Karpas-422 (cell line): ENCODE measurements at places on chromosomes 1 and 21.
A peak's percentile ranks its signal among the peaks of the same experiment; 100 is the strongest.

DNA sequence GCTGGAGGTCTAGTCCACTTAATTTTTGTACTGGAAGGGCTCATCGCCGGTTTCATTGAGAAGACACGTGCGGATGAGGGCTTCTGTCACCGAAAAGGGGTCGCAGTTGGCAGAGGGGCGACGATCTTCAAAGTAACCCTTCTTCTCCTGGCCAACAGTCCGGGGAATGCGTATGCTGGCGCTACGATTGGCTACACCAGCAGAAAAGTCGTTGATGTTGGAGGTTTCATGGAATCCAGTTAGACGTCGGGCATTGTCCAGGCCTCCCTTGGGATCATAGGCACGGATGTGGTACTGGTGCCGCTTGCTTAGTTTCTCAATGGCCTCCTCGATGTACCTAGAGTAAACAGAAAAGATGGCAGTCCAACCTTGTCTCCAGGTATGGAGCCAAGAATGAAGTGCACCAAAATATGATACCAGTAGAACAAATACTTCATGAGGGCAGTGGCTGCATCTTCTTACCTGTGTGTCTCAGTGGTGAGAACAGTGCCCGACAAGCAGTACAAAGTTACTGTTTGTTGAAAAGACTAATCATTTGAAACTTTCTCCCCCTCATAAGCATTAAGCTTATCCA lies 7.1 kb downstream of the GLUL start:
- no peak overlapping the region for H3K27ac ChIP-seq
- H3K4me1 ChIP-seq = no peaks in the 10 kb centered on the region
- H3K36me3 ChIP-seq = no peaks in the 10 kb centered on the region
- H3K27me3 ChIP-seq = no peaks in the 10 kb centered on the region
- no peak for DNase-seq
- H3K4me3 ChIP-seq = no peak overlapping the region

DNA sequence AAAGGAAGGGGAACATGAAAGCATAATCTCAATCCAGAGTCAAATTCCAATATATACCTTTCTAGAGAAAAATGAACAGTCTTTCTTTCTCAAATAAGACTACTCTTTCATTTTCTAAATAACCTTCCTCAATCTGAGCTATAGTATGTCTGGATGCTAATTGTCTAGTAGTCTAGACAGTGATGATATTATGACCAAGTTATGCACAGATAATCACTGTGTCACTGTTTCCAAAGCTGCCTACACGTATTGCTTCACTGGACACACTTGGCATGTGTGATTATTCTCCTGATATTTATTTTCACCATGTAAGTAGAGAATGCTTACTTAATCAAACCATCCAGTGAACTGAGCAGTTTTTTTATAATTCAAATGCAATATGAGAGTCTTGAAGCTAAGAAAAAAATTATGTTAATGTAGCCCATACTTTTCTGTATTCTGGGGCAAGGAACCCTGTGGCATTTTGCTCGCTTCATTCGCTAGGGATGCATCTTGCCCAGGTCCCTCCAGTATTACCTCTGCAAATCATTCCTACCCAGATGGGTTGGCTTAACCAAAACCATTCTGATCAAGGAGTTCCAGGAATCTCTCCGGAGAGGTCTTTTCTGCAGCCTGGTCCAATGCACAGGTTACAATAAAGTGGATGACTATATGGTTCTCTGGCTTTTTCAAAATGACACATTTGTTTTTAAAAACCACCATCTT lies 303.1 kb upstream of the RUNX1 start:
- H3K36me3 ChIP-seq = no peaks in the 10 kb centered on the region
- H3K4me1 ChIP-seq = no peaks in the 10 kb centered on the region
- no peak overlapping the region for H3K4me3 ChIP-seq

DNA sequence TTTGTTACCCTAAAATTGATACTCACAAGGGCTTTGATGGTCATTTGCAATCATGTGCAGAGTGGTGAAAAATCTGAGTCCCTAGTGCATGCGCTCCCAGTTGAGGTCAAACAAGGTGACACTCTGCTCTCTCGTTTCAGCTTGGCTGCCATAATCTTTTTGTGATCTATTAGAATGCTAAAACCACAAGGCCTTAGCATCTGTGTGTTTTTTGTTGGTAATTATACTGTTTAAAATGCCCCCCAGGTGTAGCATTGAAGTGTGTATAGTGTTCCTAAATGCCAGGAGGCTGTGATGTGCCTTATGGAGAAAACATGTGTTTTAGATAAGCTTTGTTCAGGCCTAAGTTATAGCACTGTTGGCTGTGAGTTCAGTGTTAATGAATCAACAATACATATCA lies 89.3 kb downstream of the PLD5 start:
- H3K27ac ChIP-seq = no peak overlapping the region
- no peak for DNase-seq
- no peak overlapping the region for H3K4me3 ChIP-seq
- no peaks in the 10 kb centered on the region for H3K36me3 ChIP-seq
- no peaks in the 10 kb centered on the region for H3K27me3 ChIP-seq
- H3K4me1 ChIP-seq = no peaks in the 10 kb centered on the region

GRCh38 chr1:183810121-183810520 lies 5.2 kb downstream of the RGL1 start:
- no peaks in the 10 kb centered on the region for H3K4me1 ChIP-seq
- H3K4me3 ChIP-seq = no peak overlapping the region
- H3K36me3 ChIP-seq = no peaks in the 10 kb centered on the region
- no peaks in the 10 kb centered on the region for H3K27me3 ChIP-seq
- no peak for DNase-seq

DNA sequence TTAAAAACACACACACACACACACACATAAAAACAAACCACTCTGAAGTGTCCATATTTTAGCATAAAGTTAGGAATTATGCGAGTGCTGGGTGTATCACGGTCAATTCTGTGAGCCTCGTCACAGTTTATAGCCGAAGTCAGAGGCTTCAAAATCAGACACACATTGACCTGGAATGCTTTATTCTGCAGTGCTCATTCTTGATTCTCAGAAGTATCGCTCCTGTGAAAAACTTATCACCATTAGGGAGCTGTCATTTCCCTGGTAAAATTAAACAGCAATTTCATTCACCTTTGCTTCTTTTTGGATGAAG lies 8.7 kb upstream of the IRF2BP2 start:
- H3K4me3 ChIP-seq = no peak overlapping the region
- H3K36me3 ChIP-seq = no peaks in the 10 kb centered on the region
- DNase-seq = no peak
- H3K4me1 ChIP-seq = peaks cover 20% of the 10 kb centered on the region
- no peaks in the 10 kb centered on the region for H3K27me3 ChIP-seq

DNA sequence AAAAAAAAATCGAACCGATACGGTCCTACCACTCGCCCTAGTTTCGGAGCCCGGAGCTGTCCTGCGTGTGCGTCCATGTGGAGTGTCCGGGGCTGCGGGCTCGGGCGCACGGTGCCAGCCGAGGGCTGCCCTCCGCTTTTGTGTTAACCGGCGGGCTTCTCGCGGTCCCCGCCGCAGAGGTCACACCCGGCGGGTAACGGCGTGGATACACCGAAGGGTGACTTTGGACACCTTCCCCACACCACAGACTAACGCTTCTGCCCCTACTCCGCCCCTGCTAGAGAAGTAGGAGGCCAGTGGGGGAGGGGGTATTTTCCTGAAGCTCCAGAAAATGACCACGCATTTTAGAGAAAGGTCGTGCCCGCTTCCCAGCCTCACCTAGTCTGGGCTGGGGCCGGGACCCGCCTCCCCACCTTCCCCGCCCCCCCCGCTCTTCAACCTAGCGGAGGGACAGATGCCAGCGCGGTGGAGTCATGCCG lies 609 bp upstream of the ATF3 start:
- H3K4me3 ChIP-seq = peak overlapping the region; percentile 64
- peaks cover 28% of the 10 kb centered on the region for H3K4me1 ChIP-seq
- no peaks in the 10 kb centered on the region for H3K27me3 ChIP-seq
- no peak overlapping the region for H3K27ac ChIP-seq
- H3K36me3 ChIP-seq = no peaks in the 10 kb centered on the region
- no peak for DNase-seq
